ENCODE measurements at places on chromosomes 7 and 10. TPM values are rescaled to one million over a fixed set of nuclear protein-coding genes. Genes with fewer than 3 reads are reported as not detected.

The HABP2 gene
- polyA plus RNA-seq = 0.41 TPM

The STEAP1B gene
- 1.5 TPM for polyA plus RNA-seq

The VIPR2 gene
- 13.3 TPM for polyA plus RNA-seq

The CCL24 gene
- polyA plus RNA-seq = not detected

The SPDYE8 gene
- 0.32 TPM for polyA plus RNA-seq

The CAMK1D gene
- 11.3 TPM for polyA plus RNA-seq

The CFAP69 gene
- 19.5 TPM for polyA plus RNA-seq

The HPSE2 gene
- polyA plus RNA-seq = 1.4 TPM

The IL2RA gene
- polyA plus RNA-seq = 0.07 TPM

The PSD gene
- 16.4 TPM for polyA plus RNA-seq

The IFIT3 gene
- polyA plus RNA-seq = 21.9 TPM

The TMEM26 gene
- 12.7 TPM for polyA plus RNA-seq

The IMPDH1 gene
- polyA plus RNA-seq = 23.2 TPM

The SPDYE3 gene
- polyA plus RNA-seq = 8.9 TPM

The ARF5 gene
- 206 TPM for polyA plus RNA-seq

The SNCG gene
- 39.2 TPM for polyA plus RNA-seq

The PHYHIPL gene
- polyA plus RNA-seq = 15.5 TPM

The TMEM213 gene
- polyA plus RNA-seq = 0.60 TPM

The SLC18A3 gene
- not detected for polyA plus RNA-seq

The CD36 gene
- 40.3 TPM for polyA plus RNA-seq

The PAX2 gene
- polyA plus RNA-seq = 181 TPM

The FFAR4 gene
- not detected for polyA plus RNA-seq

The GNAI1 gene
- polyA plus RNA-seq = 135 TPM

The SLC16A9 gene
- 9.1 TPM for polyA plus RNA-seq

The ADRA2A gene
- 3.3 TPM for polyA plus RNA-seq

The ASZ1 gene
- not detected for polyA plus RNA-seq

The GIMAP6 gene
- 12.3 TPM for polyA plus RNA-seq

The MLXIPL gene
- 9.5 TPM for polyA plus RNA-seq

The ARHGAP19 gene
- 28.5 TPM for polyA plus RNA-seq

The CAMK2B gene
- 3.2 TPM for polyA plus RNA-seq

The FKBP9 gene
- polyA plus RNA-seq = 348 TPM

The NANOS1 gene
- polyA plus RNA-seq = 4.7 TPM

The RELN gene
- polyA plus RNA-seq = 9.0 TPM

The THNSL1 gene
- 17.9 TPM for polyA plus RNA-seq

The STK31 gene
- polyA plus RNA-seq = 0.85 TPM

The ADK gene
- 27.6 TPM for polyA plus RNA-seq

The PDE1C gene
- polyA plus RNA-seq = 4.9 TPM

The IL6 gene
- not detected for polyA plus RNA-seq

The SPDYE9 gene
- 0.57 TPM for polyA plus RNA-seq

The SFTPA1 gene
- not detected for polyA plus RNA-seq

The ARID5B gene
- polyA plus RNA-seq = 52.6 TPM

The MRLN gene
- 0.26 TPM for polyA plus RNA-seq

The SPAM1 gene
- not detected for polyA plus RNA-seq

The VKORC1L1 gene
- polyA plus RNA-seq = 35.2 TPM

The PODXL gene
- polyA plus RNA-seq = 626 TPM

The PNLIPRP1 gene
- not detected for polyA plus RNA-seq

The OIT3 gene
- 2.0 TPM for polyA plus RNA-seq

The GRID2IP gene
- polyA plus RNA-seq = 1.2 TPM

The PRKAR2B gene
- polyA plus RNA-seq = 50.9 TPM

The STOX1 gene
- 9.7 TPM for polyA plus RNA-seq

The ZP3 gene
- 3.2 TPM for polyA plus RNA-seq

The PPP1R3A gene
- polyA plus RNA-seq = not detected

The ADRB1 gene
- 0.13 TPM for polyA plus RNA-seq

The POMZP3 gene
- polyA plus RNA-seq = 16.3 TPM

The THAP5 gene
- polyA plus RNA-seq = 41.9 TPM

The ITGA8 gene
- polyA plus RNA-seq = 28.3 TPM

The LIPF gene
- polyA plus RNA-seq = 0.41 TPM

The MACROH2A2 gene
- 89.9 TPM for polyA plus RNA-seq

Data from left renal pelvis (tissue), 4 donors.